NCI-H1105 treated with DMSO at 0.1 percent for 48 hours (cell line): ENCODE measurements at places on chromosomes 6 and 20.

DNA sequence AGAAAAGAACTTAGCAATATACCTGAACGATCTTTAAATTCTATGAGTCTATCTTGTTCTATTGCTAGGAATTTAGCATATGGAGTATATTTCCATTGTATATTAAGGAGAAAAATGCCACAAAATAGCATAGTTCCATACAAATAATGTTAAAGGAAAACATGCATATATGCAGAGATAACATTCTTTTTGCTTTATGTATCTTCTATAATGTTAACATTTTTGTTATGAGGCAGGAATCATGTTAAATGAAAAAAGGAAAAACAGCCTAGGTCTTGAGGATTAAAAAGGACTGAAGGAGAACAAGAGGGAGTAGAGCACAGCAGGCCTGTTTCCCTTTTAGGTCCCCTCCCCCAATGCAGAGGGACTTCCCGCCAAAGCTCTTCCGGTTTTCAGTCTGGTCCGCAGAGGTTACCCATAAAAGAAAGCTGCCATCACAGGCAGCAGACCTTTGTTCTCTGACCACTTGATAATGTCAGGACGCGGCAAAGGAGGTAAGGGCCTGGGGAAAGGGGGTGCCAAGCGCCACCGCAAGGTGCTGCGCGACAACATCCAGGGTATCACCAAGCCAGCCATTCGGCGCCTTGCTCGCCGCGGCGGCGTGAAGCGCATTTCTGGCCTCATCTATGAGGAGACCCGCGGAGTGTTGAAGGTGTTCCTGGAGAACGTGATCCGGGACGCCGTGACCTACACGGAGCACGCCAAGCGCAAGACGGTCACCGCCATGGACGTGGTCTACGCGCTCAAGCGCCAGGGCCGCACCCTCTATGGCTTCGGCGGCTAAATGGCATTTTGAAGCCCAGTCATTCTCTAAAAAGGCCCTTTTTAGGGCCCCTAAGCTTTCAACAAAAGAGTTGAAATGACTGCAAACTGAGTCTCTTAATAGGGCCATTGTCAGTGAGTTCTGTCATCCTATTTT lies 108.4 kb upstream of the PRSS16 start:
- DNase-seq = peak; percentile 81

- no peak for DNase-seq
Measured at GRCh38 chr6:38495922-38496635, 143.7 kb downstream of the BTBD9 start.

DNA sequence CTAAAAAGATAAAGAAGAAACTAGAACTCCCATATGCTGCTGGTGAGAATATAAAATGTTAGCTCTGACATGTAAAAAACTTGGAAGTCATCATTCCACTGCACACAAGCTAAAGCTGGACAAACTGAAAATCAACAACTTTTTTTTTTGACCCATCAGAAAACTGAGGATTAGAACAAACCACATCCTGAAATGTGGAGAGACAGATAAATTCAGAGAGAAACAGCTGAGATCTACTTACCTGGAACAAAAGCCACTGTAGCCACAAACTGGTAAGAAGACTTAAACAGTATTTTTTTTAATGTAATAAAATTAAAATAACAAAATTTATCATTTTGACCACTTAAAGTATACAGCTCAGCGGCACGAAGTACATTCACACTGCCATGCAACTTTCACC lies 408.5 kb upstream of the RGS17 start:
- no peak for DNase-seq

DNA sequence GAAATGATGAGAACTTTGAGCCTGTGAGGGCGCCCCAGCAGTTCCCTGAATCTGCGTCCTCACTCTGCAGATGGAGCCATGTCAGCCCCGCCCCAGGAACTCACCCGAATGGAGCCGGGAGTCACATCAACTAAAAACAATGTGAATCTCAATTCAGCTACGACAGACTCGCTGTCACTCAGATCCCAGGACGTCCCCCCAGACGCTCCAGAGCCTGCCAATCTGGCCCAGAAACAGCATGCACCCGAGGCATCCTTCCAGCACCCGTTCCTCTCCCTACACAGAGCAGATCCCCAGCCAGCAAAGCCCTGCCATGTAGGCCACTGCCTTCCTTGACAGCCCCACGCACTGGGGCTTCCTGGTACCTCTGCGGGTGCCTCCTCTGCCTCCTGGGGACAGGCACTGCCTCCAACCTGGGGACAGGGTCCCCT lies 248.0 kb downstream of the TTLL2 start:
- no peak for DNase-seq

DNA sequence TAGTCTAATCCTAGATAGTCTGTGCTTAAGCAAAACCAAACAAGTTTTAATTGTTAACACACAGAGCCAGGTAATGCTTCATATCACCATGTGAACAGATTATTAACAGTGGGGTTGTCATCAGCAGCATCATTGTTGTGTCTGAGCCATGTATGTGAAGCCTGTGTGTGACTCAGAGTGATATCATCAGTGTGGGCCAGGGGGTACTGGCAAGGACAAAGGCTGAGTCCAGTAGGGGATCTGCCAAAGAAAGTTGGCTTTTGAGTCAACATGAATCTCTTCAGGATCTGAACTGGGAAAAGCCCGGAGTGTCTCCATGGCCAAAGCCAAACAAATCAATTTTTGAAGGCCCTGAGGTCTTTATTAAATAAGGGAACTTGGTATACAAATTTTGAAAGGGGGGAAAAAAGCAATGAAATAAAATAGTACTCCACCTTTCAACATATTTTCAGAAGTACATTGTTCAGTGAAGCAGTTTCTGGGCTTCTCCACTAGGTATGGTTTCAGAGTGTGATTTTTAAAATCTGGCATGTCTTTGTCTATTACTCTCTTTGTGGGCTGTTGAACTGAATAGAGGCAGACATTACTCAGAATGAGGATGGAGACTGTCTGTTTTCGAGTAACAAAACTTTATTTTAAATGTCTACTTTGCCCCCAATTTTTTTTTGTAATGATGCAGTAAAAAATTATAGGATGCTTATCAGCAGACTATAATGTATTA lies 444.2 kb upstream of the JAG1 start:
- DNase-seq = no peak

DNA sequence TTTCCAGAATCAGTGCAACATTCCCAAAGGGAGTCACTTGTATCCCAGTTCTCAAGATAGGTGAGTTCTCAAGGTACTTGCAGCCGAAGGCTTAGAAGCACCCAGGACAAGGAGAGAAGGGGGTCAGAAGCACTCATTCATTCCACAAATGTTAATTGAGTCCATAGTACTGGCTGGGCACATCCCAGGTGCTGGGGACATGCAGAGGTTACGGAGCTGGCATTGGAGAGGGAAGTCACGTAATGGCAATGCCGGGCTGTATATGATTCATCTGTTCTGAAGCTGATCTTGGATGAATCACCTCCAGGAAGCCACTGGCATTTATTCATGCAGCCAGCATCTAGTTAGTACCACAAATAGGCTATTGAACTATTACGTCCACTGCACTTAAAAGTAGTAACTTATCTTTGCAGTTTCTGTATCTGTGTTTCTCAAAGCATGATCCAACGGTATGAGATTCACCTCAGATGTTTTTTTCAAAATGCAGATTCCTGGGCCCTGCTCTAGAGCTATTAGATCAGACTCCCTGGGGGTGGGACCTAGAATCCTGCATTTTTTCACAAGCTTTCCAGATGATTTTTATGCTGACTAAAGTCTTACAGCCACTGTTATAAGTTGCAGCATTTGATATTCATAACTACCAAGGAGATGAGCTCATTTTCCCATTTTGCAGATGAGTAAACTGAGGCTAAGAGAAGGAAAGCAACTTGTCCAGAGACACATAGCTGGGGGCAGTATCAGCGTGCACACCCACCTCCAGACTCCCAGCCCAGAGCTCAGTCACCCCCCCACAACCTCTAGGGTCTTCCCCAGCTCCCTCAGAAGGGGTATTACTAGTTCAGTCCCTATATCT lies 44.1 kb upstream of the ID1 start:
- no peak for DNase-seq

GRCh38 chr20:3781153-3781910 lies at the start of gene SPEF1:
Gene SPEF1, minus strand, starts transcription at chr20:3781448. Its CDS starts 161 bp downstream, at chr20:3781287.
- peak; percentile 94 for DNase-seq

GRCh38 chr20:61701802-61702201 lies 363.9 kb downstream of the TAF4 start:
- DNase-seq = no peak

GRCh38 chr20:50354721-50355589 lies 155.2 kb upstream of the PTPN1 start:
- DNase-seq = no peak

DNA sequence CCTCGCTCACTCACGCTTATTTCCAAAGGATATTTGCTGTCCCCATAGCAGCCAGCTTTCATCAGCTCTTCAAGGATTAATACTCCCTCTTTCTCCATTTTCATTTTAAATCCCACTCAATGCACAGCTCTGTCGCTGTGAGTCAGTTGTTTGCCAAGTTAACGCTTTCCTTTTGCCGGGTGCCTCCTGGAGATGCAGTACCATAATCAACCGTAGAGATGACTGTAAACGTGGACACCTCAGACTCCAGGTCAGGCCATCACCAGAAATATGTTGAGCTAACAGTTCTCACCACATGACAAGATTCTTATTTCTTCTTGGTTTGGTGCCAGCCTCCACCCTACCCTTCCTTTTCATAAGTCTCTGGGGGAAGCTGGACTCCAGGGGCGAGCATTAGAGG lies 66.6 kb upstream of the TAB2 start:
- no peak for DNase-seq

DNA sequence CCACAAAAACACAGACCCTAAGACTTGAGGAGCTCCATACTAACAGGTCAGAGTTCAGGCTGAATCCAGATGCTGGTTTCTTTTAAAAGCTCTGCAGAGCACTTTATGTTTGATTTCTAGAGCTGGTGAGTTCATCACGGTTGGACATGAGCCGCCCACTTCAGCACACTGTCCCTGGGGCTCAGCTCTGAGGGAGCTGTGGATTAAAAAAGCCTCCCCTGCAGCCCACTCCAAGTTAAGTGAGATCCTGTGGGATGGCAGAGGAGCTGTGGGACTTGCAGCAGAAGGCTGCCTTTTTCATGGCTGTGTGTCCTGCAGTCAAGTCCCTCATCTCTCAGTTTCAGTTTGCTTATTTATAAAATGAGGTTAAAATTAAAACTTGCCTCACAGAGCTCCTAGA lies 110.5 kb downstream of the FOXO3 start:
- DNase-seq = no peak

DNA sequence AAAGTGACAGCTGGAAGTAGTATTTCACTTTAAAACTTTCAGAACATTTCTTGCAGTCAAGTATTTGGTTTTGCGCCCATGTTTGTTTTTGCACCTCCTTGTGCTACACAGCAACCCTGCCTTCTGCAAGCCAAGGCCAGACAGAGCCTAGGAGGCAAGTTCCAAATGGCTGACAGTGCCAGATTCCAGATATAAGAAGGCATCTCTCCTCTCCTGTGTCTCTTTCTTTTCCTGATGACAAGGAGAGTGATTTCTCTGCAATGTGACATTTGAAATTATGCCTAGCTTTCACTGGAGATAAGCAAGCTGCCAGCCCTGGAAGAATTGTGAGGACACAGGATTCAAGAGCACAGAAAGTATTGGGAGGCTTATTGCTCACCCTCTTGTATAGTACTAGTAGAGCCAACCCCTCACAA lies 149.1 kb upstream of the TENT5A start:
- DNase-seq = no peak

DNA sequence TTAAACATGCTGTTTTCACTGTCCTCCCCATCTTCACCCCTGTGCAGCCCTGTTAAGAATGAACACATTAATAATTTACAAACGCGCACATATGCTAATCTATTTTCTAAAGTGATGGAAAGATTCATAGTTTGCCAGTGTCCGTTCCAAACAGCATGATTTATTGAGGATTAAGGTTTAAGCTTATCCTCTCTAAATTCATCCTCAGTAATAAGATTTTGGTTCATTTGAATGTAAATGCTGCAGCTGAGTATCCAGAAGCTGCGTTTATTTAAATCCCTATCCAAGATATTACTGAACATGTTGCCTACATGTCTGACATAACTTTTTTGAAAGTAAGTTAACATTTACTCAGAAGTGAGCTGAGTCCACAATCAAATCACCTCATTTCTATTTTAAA lies 42.8 kb upstream of the FAM135A start:
- no peak for DNase-seq

DNA sequence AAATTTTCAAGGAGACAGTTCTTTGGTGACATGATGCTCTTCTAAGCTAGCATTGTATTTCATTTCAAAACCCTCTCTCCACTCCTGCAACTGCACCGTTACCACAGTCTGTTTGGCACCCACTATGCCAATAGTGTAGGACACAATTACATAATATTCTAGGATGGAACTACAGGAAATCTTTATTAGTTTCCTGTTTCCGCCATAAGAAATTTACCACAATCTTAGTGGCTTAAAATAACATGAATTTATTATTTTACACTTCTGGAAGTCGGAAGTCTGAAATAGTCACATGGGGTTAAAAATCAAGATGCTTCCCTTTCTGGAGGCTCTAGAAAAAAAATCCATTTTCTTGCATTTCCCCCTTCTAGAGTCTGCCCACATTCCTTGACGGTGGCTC lies 733.1 kb downstream of the HDGFL1 start:
- DNase-seq = no peak

DNA sequence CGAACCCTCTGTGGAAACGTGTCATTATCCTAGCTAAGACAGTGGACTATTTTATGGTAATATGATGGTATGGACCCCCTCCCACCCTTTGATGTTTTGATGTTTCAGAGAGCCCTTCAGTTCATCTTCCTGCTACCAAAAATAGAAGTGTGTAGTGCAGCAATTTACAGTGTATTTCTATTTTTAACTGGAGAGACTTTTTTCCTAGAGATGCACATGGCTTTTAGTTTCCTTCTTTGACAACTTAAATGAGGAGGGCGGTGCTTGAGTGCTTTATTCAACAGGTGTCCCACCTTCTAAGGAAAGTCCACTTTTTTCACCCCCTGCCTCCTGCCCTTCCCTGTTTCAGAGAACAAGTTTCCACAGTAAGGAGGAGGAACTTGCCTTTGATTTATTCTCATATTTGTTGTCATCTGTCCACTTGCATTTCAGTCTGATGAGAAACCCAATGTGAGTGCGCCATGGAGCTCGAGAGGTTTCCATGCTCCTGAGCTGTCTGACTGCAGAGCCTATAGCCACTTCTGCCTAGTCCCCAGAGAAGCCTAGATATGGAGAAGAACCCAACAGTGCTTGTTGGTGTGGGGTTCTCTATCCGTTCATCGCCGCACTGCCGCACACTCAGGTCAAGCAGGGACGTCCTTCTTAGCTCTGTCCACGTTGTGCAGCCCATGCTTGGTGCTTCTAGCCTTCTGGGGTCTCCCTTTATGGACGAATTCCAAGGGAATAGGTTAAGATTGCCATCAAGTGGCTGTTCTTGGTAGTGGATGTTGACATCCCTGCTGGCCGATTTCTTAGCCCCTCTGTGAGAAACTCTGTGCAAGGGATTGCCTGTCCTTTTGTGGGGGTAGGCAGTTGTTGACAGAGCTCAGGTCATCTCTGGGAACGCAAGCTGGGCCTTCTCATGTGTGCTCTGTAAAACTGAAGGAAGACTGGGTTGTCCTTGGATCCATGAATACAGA lies 144.2 kb downstream of the JARID2 start:
- peak; percentile 39 for DNase-seq

GRCh38 chr6:137772541-137773250 lies 94.4 kb upstream of the TNFAIP3 start:
- no peak for DNase-seq

GRCh38 chr20:41650231-41650948 lies 32.2 kb upstream of the CHD6 start:
- peak; percentile 98 for DNase-seq

GRCh38 chr6:13117570-13117969 lies 210.8 kb downstream of the TBC1D7 start:
- DNase-seq = no peak
